ENCODE measurements at places on chromosomes 7 and 10.

DNA sequence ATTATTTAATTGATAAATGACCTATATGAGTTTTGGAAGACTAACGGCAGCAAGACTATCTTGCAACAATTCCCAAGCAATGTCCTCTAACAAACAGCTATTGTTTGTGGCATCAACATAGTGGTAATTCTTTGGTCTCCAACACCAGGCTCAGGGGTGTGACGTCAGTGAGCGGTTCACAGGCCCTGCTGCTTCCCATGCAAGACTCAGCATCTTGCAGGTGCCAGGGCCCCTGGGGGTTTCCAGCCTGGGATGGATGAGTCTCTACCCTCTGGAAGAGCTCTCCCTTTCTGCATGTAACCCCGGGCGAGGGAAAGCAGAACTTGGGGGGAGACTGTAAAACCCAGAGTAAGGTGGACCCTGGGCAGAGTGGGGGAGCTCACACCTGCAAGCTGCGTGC is 164.7 kb downstream of the ACTR3B start:
- no peak for DNase-seq

DNA sequence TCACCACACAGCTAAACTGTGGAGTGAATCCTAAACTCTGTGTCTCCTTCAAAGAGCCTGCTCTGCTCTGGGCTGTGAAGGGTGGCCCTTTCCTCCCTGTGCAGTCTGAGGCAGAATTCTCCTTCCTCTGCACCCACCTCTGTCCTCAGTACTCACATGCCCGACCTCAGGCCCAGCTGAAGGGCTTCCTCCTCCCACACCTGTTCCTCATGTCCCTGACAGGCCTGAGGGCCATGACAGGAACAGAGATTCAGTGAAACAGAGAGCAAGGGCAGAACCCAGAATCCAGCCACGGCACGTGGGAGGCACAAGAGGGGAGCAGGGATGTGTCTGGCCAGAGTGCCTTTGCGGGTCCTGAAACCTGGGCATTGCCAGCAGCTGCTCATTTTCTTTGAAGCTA is 13.9 kb downstream of the CREB3L2 start:
- no peak for DNase-seq

DNA sequence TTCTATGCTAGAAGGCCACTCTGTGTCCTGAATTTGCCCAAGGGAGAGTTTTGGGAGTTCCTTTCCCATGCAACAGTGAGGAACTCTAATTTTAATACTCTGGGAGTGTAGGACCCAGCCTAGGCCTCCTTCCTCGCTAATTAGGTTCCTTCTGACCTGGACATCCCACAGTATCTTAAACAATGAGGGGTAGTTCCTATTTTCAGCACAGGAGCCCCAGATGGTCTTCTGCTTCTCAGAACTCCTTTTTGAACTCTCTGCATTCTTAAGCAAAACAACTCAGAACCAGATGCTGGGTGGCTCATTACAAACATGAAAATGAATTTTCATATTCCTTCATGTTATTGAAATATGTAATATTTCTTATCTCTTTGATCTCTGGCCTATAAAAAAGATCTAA is 116.9 kb downstream of the LRMDA start:
- DNase-seq = peak; percentile 18

DNA sequence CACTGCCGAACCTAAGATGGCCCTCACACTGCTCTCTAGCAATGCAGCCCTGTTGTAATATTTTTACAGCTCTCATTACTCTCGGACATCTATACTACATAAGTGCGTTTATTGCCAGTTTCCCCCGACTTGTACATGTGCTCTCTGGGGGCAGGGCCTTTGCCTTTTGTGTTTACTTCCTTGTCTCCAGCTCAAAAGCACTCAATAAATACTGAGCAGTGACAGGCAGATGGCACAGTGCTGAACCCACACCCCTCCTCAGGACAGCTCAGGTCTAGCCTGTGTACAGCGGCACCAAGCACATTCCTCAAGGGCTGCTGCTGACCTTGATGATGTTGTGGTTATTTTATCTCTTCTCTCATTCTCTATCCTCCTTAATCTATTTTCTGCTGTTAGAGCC is 68.0 kb upstream of the ELMO1 start:
- DNase-seq = no peak

Data from MV-4-11 (cell line).